Activated CD4-positive, alpha-beta T cell treated with anti-CD3 and anti-CD28 coated beads, Interleukin-2, amount 50 U/mL, for 1 hour (primary cell): ENCODE measurements at places on chromosomes 5 and 9.

DNA sequence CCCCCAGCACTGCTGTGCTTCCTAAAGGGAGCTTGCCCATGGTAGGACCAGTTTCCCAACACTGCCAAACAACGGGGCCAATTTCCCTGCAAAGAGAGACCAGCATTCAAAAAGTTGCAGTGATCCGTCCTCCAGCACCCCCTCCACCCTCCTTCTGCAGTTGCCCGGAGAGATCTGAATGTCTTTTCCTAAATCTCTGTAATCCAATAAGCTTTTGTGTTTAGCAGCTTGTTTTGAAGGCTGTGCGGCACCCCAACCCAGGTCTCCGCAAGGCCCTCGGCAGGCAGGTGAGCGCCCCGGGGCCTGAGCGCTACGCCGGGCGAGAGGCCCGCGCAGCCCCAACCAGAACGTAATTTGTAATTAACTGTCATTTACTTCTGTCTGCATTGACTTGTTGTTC is 366.9 kb upstream of the IRX2 start:
- no peak for DNase-seq

DNA sequence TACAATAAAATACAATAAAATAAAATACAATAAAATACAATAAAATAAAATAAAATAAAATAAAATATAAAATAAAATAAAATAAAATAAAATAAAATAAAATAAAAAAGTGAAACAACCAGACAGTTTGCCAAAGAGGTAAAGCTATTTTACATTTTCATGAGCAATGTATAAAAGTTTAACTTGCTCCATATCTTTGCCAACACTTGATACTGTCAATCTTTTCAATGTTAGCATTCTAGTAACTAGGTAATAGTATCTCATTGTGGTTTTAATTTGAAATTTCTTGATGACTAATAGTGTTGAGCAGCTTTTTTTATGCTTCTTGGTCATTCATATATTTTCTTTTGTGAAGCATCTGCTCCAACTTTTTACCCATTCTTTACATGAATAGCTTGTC is 17.3 kb downstream of the TTC33 start:
- no peak for DNase-seq

GRCh38 chr5:119470851-119471451 is 18.7 kb downstream of the HSD17B4 start:
- DNase-seq, result no peak

DNA sequence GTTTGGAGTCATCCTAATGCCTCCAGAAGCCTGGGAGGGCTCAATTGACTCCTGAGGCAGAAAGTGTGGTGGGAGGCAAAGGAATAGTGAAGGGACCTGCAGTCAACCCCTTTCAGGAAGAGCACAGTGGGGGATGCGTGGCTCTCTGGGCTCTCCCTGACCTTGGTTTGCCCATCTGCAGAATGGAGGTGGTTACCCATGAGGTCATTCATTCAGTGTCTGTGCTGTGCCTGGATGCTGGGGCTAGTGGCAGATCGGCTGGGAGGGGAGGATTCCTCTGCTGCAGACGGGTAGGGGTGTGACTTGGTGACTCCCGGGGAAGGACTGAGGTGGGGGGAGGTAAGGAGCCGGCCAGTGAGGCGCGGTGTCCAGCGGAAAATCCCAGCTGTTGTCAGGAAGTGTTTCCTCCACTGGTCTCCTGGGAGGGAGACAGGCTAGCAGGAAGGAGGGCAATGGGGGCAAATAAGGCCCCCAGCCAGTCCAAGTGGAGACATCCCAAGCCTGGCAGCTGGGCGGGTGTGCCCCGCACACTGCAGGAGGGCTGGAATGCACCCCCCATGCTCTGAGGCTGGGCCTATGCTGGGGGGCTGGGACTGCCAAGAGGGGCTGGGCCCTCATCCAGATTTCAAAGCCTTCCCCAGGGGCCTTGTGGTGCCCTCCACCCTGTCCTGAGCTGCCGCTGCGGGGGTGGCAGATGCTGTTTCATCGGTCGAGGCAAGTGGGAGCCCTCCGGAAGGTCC is 10.9 kb downstream of the CXXC5 start:
- no peak for DNase-seq

GRCh38 chr9:87604886-87605588 is 107.4 kb downstream of the DAPK1 start:
- no peak for DNase-seq

GRCh38 chr5:6158974-6159831 is 219.1 kb downstream of the MED10 start:
- DNase-seq, result no peak

DNA sequence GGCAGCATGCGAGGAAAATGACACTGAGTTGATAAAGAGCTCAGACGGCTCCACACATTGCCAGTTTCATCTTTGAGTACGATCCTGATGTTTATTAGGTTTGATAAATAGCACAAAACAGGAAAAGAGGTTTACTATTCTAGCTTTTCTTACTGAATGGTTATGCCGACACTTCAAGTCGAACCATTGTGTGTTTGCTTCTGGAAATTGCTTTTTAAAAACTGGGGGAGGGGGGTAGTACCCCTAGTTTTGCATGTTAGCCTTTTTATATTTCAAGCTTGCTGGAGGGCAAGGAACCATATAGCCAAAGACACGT is 5.2 kb downstream of the PTCH1 start:
- no peak for DNase-seq

DNA sequence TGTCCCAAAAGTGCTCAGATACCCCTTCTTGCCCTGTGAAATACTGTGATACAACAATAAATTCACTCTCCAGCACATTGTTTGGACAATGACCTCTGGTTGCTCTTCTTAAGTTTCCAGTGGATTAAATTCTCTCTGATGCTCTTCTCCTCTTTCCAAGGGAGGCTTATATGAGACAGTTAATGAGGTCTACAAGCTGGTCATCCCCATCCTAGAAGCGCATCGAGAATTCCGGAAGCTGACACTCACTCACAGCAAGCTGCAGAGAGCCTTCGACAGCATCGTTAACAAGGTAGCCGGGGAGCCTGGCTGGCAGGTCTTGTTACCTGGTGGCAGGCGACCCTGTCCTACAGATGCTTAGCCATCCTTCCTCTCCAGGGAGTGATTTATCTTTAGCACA is 226.5 kb downstream of the DOCK8 start:
- no peak for DNase-seq

GRCh38 chr5:164364237-164365208 is 859.1 kb downstream of the MAT2B start:
- DNase-seq, result no peak
